ENCODE measurements at places on chromosomes 16 and 17.

DNA sequence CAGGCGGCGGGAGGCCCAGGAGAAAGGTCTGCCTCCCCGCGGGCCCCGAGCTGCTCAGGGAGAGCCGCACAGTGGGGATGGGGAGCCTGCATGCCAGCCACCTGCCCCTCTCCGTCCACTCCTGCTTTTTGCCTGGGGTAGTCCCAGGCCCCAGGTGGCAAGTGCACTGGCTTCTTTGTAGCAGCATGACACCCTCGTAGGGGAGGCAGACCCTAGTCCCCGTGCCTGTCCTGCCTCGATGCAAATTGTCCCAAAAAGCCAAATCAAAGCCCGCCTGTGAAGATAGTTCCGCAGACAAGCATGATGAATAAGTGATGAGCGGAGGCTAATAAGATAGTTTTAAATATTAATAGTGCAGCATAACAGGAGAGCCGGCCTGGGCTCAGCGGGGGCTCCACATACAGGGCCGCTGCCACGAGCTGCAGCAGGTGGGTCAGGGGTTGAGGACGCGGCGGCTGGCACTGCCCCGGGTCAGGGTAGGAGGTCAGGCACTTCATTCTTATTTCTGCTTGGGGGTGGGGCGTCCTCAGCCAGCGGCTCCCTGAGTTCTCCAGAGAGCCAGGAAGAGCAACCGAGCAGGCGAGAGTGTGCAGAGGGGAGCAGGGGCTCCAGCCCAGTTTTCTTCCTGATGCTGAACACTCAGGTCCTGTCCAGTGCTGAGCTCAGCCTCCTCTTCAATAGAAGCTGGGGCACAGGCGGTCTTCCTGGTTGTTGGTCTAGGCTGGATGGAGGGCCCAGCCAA lies 26.8 kb downstream of the GINS2 start:
- no peak for DNase-seq

DNA sequence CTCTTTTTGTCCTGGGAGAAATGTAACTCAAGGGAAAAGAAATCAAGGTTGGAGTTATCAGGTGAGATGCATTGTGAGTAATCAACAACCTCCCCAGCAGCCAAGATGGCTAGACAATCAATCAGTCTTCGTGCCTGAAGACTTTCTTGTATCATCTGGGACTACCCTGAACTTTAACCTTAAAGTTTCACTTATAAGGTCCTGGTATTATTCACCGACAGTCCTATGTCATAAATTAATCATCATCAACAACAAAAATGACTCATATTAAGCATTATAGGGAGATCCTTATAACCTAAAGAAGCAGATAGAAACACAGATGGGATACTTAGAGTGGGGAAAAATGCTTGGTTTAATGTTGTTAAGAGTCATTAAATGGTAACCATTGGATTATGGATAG lies 7.7 kb upstream of the TEKT3 start:
- no peak for DNase-seq

- DNase-seq, result no peak
Observed at GRCh38 chr17:61593426-61593825, 2.4 kb upstream of the NACA2 start.

DNA sequence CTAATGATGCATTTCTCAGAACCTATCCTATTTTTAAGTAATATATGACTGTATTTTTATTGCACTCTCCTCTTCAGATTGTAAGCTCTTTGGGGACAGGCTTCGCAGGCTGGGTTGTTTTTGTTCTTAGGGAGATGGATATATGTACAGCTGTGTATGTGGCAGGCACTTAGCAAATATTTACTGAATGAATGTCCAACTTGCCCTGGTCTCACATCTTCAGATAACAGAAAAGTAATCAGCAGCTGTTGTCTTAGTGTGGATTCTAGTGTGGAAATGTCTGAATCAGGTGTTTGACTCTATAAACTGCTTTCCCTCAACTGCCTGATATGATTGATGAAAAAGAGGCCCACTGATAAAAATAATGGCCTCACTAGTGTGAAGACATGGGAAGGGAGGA lies 47.1 kb upstream of the SLC12A3 start:
- DNase-seq, result no peak

DNA sequence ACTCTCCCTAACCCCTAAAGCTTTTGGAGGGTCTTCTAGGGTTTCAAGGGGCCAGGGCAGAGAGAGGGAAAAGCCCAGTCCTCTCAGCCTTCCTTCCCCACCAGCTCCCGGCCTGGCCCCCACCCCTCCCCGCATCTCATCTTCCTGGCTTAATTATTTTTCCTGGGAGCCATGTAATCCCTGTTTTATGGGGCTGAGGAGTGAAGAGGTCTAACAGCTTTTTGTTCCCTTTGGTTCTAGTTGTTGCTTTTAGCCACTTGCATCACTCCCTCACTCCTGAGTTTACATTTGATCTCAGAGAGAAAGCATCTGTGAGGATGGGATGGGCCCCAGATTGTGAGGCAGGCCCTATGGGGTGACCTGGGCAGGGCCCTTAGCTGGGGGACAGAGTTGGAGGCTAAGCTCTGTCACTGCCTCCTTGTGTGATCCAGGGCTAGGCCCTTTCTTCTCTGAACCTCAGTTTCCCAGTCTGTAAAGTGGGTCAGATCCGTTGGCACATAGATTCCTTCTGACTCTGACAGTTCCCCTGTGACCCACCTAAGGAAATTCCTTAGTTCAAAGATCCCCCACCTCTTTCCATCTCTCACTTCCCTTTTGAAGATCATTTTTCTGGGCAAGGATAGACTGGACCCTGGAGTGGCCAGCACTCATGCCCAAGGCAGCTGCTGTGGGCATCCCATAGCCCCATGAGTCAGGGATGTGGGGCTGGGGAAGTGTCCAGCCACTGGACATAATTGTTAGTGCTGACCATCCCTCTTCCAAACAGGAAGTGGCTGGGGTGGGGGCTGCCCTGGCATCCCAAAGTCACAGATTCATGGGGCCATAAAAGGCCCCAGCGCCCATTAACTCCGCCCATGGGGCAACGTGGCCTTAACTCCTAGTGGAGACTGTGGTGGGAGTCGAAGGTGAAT lies 20.1 kb downstream of the UNC119 start:
- no peak for DNase-seq

- no peak for DNase-seq
Observed at GRCh38 chr17:1563786-1564613, 1.4 kb upstream of the PITPNA start.

DNA sequence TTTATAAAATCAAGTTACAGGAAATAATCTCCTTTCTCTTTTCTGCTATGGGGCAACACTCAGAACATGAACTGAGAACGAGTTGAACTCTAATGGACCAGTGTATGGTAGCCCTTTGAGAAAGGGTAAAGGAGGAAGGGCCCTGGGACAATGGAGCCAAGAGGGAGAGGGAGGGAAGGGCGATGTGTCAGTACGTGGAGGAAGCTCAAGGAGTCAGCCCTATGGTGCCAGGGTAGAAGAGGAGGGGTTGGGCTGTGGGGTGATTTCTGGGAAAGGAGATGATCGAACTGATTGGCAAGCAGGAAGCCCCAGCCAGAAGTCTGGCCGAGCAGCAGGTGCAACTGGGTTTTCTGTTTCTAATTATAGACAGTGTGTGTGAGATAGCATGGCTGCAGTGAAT lies 4.3 kb upstream of the WIPI1 start:
- no peak for DNase-seq

DNA sequence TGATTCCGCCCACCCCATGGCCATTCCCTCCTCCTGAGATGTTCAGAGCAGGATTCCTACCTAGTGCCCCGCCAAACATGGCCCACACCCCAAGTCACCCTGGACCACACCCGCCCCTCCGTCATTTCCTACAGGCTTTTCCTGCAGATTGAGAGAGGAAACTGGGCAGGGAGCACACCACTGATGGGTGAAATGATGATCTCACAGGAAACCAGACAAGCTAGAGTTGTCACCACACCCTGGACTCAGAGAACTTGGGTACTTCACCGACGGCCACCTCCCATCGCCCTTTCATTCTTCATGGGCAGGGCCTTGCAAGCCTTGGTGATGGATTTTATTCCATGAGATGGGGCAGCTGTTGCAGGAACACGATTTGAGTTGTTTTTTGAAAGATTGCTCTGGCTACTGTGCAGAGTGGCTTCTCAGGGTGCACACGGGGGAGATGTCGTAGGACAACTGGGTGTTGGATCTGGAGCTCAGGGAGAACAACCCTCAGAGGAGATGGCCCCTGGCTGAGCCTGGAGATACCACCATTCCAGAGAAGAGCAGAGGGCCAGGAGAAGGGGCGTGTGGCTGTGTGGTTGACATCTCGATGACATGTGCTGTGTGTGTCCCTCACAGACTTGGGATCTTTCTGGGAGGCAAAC lies 7.4 kb upstream of the B9D1 start:
- DNase-seq, result no peak

- no peak for DNase-seq
Observed at GRCh38 chr17:49571764-49572163, 3.9 kb upstream of the NXPH3 start.

DNA sequence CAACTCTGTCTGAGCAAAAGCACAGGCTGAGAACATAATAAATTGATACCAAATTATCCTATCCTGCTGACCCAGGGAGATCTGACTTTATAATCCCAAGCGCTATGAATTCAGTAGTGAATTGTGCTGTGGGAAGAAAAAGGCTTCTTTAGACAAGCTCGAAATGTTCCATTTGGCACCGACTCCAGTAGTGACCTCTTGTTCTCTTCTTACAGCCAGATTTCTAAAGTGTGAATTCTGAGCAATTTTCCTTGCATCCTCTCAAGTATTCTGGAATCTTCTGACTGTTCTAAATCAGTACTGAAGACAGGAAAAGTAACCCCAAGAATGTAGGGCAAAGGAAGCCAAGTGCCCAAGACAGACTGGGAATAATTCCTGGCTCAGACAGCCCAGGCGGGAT lies 58.2 kb downstream of the CDYL2 start:
- DNase-seq, result no peak

DNA sequence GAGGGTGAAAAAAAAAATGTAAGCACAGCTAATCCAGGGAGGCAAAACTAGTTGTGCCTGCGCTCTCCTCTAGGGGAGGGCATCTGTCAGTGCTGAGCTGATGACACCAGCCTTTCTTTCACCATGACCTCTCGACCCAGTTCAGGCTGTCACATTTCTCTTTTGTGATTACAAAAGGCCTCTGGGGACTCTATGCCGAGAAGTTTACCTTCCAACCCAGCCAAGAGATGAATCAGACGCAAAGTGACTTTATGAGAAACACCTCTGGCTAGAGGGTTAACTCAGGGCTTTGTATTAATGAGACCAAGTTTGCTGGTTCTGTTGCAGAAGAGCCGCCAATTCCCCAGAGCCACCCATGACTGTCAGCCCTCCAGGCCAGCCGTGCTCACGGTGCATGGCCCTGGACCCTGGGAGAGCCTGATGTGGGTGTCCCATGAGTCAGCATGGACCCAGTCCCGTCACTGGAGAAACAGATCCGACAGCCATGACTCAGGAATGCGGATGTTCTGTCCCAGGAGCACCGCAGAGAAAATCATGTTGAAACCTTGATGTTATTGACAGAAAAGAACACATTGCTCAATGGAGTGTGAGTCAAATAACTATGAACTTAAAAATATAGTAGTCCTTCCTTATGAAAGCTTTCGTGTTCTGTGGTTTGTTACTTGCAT lies 437.2 kb downstream of the HS3ST3B1 start:
- DNase-seq, result peak; percentile 100

- DNase-seq, result no peak
Observed at GRCh38 chr16:4602331-4602730, 12.4 kb downstream of the UBALD1 start.

DNA sequence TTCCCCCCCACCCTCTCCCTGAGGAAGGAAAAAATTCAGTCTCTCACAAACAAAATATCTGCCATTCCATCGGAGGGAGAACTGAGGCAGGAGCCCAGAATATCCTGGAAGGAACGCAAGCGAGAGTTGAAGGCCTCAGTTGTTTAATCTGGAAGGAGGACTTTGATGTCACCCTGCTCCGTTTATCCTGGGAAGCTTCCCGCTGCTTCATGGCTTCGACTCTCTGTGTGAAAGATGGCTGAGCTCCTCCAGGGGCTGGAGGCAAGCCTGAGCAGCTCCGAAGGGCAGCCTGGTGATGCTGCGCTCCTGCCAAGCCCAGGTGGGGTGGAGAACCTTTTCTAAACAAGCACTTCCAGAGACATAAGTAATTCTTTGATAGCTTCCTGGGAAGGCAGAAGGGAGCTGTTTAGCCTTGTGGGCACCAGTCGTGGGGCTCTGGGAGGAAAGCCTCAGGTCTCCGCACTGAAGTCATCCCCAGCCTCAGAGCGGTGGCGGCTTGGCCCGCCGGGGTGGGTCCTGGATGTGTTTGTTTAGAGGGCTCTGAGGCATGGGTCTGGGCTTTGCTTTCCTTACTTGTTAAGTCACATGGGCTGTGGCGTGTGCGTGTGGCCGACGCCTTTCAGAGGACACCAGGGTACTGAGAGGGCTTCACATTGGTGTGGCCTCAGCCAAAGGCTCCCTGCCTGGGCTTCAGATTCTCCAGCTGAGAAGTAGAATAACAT lies 7.9 kb downstream of the NKD1 start:
- no peak for DNase-seq

GRCh38 chr17:73947281-73947965 lies 256.1 kb upstream of the RPL38 start:
- DNase-seq, result no peak

- no peak for DNase-seq
Observed at GRCh38 chr17:57755480-57756070, 10.5 kb upstream of the CCDC182 start.

GRCh38 chr16:11638140-11638539 lies 30.1 kb upstream of the SNN start:
- no peak for DNase-seq

DNA sequence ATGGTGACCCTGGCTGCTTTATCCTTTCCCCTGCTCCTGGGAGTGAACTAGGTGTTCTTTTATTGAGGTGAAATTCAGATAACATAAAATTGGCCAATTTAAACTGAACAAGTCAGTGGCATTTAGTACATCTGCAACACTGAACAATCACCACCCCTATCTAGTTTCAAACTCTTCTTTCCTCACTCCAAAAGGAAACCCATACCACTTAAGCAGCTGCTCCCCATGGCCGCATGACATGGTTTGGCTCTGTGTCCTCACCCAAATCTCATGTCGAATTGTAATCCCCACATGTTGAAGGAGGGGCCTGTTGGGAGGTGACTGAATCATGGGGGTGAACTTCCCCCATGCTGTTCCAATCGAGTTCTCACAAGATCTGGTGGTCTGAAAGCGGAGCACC lies 154.1 kb downstream of the STX8 start:
- DNase-seq, result no peak

DNA sequence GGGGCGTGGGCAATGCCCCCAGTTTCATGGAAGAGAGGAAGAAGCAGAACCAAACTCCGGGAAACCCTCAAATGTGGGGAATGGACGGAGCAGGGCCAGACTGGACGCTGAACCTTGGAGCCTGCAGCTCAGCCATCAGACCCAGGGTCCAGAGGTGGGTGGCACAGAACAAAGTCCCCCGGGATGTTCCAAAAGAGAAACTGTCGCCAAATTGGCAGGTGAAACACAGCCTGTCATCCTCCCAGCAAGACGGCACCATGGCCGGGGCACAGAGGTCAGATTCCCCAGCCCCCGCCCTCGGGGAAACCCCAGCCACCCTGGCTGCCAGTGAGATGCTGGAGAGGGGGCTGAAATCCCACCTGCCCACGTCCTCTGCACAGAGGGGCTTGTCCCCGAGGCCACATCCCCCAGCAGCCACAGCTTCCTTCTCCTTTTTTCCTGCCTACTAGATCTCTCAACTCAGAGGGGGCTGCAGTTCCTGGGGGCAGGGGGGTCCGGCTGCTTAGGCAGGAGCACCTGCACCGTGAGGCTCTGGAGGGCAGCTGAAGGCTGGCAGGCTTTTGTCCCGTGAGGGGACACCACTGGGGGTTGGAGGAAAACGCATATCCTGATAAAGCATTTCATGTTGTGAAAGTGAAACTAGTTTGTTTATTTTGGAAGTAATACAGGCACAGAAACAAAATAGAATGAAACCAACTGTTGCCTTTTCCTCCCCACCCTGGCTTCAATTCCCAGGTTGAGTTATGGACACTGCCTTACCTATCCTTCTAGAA lies 1.2 kb upstream of the SECTM1 start:
- peak; percentile 28 for DNase-seq

Data from fibroblast of skin of scalp (primary cell).